ENCODE measurements at places on chromosomes 7 and 10.

- peak; percentile 8 for DNase-seq
These were observed 190.0 kb downstream of the KCND2 start for GRCh38 chr7:120462991-120463390.

- no peak for DNase-seq
These were observed 94.7 kb upstream of the EFCAB10 start for GRCh38 chr7:105675934-105676371.

DNA sequence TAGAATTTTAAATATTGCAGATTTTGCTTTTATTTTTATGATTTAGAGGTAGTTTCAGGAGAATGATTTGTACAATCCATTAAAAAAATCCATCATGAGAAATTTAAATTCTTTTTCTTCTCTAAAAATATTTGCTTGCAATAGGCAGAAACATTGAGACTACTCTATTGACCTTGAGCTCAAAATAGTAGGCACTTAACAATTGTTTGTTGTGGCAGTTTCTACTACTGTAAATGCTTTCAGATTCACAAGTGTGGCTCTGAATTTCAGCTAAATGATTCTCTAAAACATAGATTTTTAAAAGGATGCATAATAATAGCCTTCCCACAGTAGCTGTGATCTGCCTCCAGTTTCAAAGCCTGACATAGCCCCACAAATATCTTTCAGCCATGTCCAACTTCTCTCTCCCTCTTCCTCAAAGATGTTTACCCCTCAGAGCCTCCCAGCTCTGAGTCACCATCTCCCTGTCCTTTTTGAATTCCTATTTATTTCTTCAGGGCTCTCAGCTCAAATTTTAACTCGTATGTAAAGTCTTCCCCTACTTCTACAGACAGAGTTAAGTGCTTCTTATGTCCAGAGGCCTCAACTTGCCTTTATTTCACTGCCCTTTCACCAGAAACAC is 160.5 kb downstream of the AOAH start:
- DNase-seq: peak; percentile 18

- no peak for DNase-seq
These were observed 48.0 kb upstream of the PIK3CG start for GRCh38 chr7:106817098-106817497.

GRCh38 chr10:69807122-69807521 is 5.4 kb downstream of the COL13A1 start:
- DNase-seq: peak; percentile 70

DNA sequence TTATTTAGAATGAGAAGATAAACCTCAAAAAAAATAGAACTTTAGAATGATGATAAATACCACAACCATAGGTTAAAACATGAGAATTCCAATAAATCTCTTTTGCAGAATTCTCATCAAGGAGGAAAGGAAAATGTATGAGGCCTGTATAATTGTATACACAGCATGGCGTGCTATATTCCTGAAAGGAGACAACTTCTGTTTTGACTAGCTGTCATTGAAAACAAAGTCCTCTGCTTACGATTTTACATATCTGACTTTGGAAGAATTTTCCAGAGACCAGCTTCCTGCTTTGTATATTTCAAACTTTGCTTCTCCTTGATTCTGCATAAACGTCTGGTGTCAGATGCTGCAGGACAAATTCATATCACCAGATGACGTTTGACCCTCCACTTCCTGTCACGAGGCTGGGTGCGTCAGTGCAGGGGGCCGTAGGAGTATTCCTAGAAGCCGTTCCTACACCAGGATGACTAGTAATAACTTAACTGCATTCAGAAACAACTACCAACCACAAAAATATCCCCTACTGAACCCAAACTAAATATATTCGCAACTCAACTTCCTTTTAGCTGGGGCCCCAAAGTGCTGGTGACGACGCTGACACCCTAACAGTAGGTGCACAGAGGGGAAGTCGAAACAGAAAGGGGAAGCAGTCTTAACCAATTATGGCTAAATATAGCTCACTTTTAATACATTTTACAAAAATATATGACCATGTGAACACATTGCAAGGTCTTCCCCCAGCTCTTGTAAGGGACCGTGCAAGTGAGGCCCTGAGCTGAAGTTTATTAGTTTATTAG is 178.6 kb upstream of the INHBA start:
- no peak for DNase-seq

DNA sequence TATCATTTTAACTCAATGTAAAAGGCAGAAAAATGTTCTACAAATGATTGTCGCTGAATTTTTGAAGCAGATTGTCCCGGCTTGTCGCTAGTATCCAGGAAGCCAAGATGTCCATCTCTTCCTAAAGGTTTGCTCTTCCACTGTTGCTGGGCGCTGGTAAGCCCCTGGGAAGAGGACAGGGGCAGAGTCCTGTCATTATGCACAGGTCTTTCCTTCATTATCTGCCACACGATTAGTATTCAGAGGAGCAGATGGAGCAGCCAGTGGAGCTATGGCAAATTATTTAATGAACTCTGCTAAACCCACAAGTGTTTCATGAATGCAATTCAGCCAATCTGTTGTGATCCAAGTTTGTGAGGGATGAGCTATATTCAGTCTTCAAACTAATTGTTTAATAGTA is 499.1 kb upstream of the NRP1 start:
- DNase-seq: no peak

- peak; percentile 94 for DNase-seq
These were observed 255.0 kb downstream of the BMPER start for GRCh38 chr7:34160261-34160752.

DNA sequence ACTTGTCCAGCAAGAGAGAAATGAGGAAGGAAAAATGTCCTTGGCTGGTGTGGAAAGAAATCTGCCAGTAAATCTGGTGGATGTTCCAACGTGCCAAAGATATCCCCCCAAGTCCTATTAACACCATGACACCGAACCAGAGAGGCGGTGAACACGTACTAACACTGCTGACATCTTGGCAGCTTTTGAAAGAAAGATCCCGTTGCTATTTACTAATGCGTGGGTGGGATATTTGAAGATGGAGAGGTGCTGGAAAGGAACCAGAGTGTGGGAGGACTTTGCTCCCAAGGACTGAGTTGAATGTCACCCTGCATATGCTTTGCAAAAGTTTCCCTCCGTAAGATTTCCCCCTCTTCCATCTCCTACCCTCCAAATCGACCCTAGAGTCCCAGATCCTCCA is 7.9 kb downstream of the CCDC3 start:
- peak; percentile 5 for DNase-seq

- no peak for DNase-seq
These were observed 8.3 kb upstream of the WASL start for GRCh38 chr7:123757095-123757494.

DNA sequence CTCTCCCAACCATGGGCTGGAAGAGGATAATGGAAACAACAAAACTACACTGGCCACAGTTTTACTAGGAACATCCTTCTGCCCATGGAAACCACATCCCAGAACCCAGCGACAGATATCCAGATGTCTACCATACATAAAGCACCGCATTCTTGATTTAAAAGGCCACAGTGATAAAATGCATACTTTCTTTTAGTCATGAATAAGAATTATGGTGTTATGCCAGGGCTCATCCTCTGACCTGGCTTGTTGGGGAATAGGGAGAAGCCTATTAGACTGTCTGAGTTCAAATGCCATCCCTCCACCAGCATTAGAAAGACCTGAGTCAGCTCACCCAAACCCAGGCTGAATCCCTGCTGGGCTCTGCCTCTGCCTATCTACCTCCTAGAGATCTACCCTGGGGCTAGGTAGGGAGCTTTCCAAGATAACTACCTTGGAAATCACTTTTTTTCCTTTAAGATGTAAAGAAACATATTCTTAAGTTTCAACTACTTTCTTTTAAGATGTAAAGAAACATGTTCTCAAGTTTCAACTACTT is 5.2 kb downstream of the ABCA13 start:
- no peak for DNase-seq

GRCh38 chr7:20268824-20269223 is 51.6 kb upstream of the MACC1 start:
- DNase-seq: peak; percentile 16

DNA sequence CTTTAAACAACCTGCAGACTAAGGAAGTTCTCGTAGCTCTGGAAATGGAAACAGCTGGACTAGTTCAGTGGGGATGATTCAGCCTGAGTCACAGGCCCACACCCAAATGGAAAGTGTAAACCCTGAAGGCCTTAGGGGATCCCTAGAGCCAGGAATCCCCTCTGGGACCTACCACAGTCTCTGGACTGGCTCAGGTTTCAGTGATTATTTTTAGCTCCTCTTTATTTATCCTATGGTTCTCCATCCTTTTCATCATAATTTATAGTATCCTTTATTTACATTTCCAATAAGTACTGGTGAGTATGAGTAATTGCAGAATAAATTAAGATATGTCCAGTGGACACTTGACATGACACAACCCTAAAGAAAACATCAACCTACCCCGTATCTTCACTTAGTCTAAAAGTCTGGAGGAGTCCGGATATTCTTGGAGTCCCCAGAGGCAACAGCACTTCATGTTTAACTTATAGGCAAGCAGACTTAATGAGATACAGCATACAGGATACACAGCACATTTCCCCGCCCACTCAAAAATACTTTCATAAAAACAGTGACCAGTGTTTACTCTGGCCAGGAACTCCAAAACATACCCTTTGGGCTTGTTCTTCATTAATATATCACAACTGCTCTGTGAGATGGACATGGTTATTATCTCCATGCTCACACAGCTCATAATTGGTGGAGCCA is 28.4 kb upstream of the SEMA3E start:
- DNase-seq: peak; percentile 98

GRCh38 chr10:25175527-25176420 is 973 bp downstream of the GPR158 start:
- no peak for DNase-seq

GRCh38 chr10:3647074-3647473 is 137.9 kb downstream of the KLF6 start:
- DNase-seq: no peak

DNA sequence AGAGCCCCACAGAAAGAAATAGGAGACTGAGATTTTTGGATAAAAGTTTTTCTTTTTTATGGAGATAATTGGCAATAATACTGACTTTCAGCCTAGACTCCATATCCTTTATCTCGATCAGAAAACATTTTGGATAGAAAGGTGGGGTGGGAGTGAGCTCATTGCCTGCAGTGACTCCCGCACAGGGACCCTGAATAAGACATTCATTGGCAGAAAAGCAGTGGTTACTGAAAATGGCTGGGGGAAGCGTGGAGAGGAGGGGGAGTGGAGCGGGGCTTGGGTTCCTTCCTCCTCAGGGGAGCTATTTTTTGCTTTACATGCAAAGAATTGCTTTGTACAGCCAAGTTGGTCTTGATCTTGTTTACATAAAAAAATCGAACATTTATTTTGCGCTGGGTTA is 90.4 kb upstream of the BMPER start:
- no peak for DNase-seq

- no peak for DNase-seq
These were observed 35.2 kb downstream of the VCL start for GRCh38 chr10:74032900-74033655.

DNA sequence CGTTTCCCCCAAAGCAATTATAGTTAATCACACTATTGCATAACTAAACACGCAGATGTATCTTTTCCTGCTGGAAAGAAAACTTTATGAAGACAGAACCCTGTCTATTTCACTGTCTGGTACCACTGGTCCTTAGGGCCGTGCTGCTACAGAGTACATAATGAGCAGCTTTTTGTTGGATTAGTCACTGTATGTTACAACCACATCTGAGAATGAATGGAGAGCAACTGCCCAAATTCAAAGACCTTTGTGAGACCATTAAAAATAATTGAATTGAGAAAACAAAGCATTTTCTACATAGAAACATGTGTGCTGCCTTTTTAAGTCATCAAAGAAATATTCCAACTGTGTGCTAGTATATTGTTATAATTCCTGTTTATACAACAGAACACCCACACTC is 111.3 kb upstream of the SORCS1 start:
- no peak for DNase-seq

GRCh38 chr10:58791137-58791536 is 278.5 kb downstream of the BICC1 start:
- peak; percentile 64 for DNase-seq

DNA sequence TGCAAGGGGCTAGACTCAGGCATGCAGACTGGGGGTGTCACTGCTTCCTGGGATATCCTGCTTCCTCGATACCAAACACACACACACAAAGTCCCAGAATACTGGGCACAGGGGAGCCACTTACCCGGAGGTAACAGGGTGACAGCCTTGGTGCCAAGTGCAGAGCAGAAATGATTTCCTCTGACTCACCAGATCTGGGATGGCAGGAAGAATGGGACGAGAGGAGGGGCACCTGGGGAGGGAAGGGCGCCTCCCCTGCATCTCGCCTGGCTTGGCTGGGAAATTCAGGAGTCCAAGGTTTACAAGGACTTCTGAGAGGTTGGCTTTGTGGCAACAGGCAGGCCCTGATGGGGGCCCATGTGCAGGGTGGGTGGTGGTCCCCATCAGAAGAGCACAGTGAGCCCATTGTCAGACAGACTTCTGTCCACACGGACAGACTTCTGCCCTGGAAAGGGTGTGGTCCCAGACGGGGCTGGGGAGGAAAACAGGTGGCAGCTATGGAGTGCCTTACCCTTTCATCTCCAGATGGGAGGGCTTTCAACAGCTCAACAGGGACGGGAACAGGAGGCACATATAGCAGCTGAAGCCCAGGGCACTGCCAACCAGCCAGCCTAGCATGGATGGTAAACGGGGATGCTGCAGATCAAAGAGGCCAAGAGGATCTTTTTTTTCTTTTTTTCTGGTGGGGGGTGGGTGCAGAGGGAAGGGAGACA is 9.7 kb upstream of the CCL24 start:
- DNase-seq: no peak

GRCh38 chr7:44215531-44215930 is 14.8 kb downstream of the YKT6 start:
- DNase-seq: no peak
